ENCODE measurements at places on chromosomes 11 and 22.

- no peak for DNase-seq
These were observed 23.5 kb downstream of the PPFIBP2 start for GRCh38 chr11:7537265-7537664.

DNA sequence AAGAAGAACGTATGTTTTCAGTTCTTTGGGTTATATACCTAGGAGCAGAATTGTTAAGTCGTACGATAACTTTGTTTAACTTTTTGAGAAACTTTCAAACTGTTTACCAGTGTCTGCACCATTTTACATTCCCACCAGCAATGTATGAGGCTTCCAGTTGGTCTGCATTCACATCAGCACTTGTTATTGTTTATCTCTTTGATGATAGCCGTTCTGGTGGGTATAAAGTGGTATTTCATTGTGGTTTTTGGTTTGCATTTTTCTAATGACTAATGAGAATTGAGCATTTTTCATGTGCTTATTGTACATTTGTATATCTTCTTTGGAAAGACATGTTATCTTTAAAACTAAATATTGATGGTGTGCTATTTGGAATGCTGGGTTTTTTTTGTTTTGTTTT is 59.8 kb downstream of the KDM2A start:
- DNase-seq: no peak

DNA sequence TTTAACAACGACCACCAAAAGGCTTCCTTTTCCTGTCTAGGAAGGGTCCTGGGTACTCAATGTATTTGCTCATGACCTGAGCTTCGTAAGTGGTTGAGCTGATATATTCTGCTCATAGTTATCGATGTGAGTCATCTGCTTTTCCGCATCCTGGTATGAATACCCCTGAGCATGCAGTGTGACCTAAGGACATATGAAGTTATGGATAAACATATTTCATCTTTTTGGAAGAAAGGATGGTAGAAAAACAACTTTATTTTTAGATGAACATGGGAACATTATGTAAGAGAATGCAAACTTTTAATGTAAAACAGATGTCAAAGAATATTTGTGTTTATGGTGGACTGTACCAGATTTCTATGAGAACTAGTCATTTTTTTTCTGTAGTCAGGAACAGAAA is 28.4 kb downstream of the TRPC6 start:
- DNase-seq: no peak

GRCh38 chr22:27651486-27651885 is 150.1 kb downstream of the MN1 start:
- no peak for DNase-seq

GRCh38 chr22:32520612-32521011 is 46.0 kb downstream of the FBXO7 start:
- no peak for DNase-seq

GRCh38 chr22:37166675-37167066 is 17.0 kb upstream of the IL2RB start:
- peak; percentile 85 for DNase-seq

DNA sequence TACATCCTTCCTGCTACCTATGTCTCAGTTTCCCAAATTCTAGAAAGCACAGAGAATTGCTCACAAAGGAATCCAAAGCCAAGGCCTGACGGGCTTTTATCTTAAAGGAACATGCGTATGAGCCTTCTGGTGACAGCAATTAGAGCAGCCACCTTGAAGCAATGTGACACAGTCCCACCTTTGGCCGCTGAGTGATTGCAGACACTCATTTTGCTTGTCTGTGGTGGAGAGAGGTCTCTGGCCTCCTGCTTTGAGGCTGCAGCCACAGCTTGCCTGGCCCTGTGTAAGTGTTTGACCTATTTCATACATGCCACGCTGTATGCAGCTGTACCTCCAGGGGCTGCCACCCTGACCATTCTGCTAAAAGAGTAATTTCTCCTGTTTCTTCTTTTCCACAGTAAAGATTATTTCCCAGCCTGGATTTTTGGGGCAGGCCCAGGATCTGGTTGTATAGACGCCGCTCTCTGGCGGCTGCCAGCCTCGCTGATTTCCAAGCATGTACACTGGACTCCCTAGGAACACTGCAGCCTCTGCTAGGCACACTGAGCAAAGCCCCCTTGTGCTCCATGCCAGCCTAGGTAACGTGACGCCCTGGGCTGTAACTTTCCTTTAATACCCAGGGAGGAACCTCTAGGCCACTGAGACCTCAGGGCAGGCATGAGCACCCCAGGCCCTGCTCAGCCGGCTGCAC is 1.1 kb upstream of the TMA7B start:
- no peak for DNase-seq

DNA sequence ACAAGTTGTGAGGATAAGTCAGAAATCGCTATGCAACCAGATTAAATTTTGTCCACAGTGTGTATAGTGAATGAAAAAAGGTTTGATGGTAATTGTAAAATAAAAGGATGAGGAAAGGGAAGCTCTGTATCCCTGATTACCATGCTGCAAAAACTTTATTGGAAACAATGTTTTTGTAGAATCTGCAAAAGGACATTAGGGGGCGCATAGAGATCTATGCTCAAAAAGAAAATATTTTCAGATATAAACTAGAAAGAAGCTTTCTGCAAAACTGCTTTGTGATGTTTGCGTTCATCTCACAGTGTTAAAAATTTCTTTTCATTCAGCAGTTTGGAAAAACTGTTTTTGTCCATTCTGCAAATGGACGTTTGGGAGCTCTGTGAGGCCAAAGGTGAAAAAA is 390.5 kb downstream of the OR4C45 start:
- no peak for DNase-seq

GRCh38 chr11:117442049-117442868 is 114.6 kb downstream of the CEP164 start:
- no peak for DNase-seq

- peak; percentile 76 for DNase-seq
These were observed 50.5 kb downstream of the MAPK1 start for GRCh38 chr22:21816787-21817496.

- peak; percentile 19 for DNase-seq
These were observed 22.5 kb upstream of the ADA2 start for GRCh38 chr22:17241576-17242330.

DNA sequence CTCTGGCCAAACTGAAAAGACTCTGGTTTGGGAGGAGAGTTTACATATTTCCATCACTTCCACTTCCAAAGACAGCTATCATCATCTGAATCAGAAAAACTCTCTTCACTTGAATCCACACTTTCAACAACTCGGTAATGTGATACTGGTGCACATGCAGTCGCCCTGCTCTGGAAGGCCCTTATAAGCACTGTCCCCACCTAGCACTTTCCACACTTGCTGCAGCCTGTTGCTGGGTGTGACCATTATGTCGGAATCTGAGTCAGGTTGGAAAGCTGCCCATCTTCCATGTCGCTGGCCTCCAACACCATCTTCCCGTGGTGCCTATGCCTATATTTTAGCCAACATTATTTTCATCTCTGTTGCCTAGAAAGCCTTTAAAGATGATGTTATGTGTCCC is 1.1 kb upstream of the OR10A5 start:
- DNase-seq: no peak

- DNase-seq: no peak
These were observed 29.1 kb downstream of the TRIM29 start for GRCh38 chr11:120108785-120109168.

- DNase-seq: peak; percentile 74
These were observed 7.0 kb downstream of the CD81 start for GRCh38 chr11:2383852-2384804.

DNA sequence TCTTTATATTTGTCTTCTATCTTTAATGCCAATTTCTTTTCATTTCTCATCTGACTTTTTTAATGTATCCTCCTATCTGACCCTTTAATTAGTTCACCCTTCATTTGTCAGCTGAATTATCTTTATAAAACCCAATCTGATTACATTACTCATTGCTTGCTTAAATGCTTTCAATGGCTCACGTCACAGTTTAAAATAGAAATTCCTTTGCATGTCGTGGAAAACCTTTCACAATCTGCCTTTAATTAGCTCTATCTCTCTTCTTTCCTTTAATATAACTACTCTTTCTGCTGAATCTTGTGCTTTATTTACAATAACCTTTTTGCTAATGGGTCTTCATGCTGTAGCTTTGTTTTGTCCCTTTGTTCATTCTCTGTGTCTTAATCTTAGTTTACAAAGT is 125.7 kb downstream of the DYNC2H1 start:
- DNase-seq: no peak

DNA sequence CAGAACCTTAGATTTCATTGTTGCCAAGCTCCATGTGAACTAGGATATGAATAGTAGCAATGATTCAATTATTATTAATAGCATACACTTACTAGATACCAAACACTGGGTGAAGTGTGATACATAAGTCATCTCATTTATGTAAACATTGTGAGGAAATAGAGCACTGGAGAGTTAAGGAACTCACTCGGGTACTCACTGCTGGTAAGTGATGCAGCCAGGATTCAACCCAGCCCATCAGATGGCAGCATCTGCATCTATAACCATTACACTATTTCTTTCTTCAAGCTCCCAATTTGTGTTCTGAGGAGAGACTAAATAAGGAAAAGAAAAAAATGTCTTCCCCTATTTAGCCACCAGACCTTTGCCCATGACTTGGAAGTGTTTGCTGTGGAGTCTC is 10.2 kb upstream of the ALG8 start:
- peak; percentile 11 for DNase-seq

DNA sequence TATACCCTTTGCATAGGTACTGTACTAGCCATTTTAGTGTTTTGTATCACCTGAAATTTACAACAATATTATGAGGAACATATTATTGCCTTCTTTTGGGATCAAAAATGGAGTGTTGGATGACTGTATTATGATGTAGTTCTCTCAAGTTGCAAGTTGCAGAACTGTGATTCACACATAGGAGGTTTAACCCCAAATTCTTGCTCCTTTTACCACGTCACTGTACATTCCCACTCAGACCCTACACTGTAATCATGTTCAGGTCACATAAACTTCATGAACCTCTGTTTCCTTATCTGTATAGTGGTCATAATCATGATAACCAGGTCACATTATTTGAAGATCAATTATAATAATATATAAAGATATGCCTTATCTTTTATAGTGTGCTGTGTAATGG is 925.1 kb upstream of the TENM4 start:
- no peak for DNase-seq

DNA sequence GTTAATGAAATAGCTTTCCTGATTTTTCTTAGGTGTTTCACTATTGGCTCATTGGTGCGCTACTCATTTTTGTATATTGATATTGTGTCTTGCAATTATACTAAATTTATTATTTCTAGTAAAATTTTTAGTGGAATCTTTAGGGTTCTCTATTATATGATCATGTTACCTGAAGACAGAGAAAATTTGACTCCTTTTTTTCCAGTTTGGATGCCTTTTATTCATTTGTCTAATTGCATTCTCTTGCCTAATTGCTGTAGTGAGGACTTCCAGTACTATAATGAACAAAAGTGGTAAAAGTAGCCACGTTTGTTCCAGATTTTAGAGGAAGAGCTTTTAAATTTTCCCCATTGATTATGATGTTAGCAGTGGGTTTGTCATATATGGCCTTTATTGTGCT is 114.0 kb upstream of the SERPIND1 start:
- DNase-seq: no peak

DNA sequence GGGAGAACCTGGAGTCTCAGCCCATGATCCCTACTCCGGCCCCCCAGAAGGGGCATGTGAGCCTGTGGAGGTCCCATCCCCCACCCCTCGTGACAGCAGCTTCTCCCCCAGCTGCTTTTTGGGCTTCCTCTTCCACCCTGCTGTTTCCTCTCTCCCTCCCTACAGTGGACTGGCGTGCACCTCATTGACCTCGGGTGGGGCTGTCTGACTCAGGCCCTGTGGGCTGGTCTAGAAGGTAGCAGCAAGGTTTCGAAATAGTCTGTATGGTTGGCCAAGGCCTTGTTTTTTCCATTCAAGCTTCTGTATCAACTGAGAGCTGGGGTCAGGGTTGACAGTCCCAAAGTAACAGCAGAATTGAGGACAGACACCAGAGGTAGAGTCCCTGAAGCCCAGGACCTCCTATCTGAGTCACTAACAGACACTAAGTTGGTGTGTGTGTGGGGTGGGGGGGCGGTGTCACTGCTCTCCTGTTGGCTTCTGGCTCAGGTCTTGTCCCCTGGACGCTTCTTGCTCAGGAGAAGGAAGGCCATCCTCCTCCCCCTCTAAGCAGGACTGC is 7.7 kb downstream of the SLC37A2 start:
- DNase-seq: peak; percentile 83

DNA sequence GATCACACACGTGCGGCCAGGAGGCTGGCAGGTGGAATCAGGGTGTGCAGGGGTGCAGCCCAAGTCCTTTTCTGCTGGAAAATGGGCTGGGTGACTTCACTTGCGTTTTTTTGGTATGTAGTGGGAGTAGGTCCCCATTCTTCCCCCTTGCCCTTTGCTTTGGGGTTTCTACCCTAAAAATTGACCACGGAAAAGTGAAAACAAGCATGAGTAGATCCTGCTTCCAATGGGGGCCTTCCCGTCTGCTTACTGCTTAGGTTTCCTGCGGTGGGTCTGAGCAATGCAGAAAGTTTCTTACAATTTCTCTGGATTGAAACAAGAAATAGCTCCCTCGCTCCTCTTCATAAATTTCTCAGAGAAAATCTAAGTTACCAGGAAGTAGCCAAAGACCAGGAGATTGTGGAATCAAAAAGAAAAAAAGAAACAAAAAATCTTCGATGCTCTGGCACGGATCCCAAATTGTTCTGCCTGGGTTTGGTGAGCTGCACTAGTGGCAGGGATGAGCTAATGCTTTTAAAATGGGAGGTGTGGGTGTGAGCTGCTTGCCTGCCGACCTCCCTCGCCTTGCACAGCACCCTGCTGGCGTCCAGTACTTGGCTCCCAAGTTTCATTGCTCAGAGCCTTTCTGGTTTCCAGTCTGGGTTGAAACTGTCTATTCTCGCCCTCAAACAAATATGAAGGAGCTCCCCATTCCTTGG is 2.4 kb downstream of the TIMP3 start:
- no peak for DNase-seq

- DNase-seq: no peak
These were observed 11.3 kb downstream of the CYB561A3 start for GRCh38 chr11:61350336-61350735.

DNA sequence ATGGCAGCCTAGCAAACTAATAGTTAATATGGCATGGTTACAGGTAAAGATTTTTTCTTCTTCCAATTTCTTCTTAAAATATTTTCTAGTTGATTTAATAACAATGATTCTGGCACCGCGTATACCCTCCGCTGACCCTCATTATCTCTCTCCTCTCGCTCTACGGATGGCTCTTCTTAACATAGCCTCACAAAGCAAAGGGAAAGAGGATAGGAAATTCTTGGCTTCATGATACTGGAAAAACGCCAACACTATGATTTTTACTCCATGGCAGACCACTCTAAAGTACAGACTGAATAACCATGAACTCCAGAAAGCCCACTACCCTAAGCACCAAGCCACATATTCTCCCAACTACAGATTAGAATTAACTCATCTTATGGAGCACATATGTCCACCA is 6.1 kb downstream of the PI4KA start:
- no peak for DNase-seq

DNA sequence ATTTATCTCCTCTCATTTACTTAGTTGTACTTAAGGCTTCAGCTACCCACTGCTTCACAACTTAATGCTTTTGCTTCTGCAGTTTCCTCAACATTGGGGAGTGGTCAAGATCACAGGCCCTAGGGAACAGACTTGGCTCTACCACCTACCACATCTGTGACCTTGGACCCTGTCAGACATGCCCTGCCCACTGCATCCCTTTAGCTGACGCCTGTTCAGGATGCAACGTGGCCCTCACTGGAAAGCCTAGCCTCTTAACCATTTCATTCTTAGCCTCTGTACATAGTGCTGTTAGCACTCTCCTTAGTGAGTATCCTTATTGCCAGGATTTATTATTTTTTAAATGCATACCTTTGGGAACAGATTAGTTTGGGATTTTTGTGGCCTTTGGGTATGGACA is 34.4 kb downstream of the TNRC6B start:
- no peak for DNase-seq

All from CD4-positive, alpha-beta T cell treated with Interleukin-4 for 1 hour (primary cell).